ENCODE measurements at places on chromosomes 7 and 10.

DNA sequence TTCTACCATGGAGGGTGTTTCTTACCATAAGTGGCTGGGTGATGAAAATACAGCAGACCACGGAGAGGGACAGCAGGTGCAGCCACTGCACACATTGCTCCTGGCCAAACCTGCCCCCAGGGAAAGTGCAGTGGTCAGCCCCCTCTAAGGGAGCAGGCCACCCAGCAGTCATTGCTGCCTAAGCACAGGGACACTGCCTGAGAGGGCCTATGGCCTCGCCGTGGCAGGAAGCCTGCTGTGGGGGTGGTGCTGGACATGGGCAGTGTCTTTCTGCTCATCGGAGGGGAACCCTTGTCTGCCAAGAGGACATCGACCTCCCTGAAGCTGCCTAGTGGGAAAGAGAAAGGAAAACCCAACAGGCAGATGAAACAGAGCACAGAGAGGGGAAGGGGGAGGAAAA is 118.3 kb downstream of the PKD1L1 start:
- DNase-seq, result peak; percentile 41

DNA sequence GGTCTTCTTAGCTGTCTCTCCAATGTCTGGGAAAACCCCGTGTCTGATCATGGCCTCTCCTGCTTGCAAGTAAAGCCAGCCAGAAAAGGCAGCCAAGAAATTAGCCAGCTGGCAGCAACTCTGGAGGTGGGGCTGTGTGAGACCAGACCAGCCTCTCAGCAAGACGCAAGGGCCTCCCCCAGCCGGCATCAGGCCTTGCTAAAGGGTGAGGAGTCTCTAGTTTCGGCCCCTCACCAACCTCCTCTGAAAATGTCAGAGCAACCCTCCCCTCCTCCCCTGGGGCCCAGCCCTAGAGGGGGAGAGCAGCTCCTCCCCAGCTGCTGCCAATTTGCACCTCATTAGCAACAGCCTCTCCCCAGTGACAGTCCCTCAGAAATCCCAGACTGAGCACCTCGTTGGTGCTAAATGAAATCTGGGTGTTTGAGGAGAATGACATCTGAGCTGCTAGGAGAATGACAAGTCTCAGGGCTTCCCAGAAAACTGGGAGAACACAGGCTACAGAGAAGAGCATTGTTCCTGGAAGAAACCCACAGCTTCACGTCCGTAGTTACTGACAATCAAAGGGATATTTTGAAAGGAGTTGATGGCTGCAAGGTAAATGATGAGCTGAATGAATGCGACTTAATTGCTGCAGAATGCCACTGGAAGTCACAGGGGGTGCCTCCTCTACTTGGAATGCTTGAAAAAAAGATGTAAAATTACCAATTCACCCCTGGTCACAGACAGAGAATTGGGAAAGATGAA is 25.9 kb downstream of the DGKI start:
- peak; percentile 66 for DNase-seq

- no peak for DNase-seq
Observed at GRCh38 chr7:80463272-80463920, 48.5 kb downstream of the GNAT3 start.

- DNase-seq, result no peak
Observed at GRCh38 chr7:210401-210925, 18.1 kb downstream of the FAM20C start.

GRCh38 chr7:155527664-155528063 is 18.7 kb downstream of the CNPY1 start:
- DNase-seq, result no peak

DNA sequence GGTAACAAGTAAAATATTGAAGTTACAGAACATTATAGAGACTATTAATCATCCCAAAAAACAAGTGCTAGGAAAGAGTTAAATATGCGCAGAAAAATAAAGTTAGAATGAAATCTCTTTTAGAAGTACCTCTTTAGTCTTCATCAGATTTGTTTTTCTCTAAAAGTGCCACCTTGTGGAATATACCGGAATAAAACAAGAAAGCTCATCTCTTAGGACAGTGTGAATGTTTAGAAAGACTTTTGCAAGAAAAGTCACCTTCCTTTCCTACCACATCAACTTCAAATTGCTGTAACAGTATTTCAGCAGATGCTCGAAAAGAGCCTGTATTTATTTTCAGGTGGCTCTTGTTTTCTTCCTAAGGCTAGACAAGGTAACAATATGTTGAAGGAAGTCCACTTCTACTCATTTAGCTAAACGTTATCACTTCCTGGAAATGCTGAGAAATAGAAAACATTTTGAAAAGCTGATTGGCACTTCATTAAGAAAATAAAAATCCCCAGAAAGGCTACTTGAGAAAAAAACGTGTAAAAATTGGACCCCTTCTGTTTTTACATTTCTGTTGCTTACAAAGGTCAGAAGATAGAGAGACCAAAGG is 19.8 kb upstream of the FAM133B start:
- no peak for DNase-seq

DNA sequence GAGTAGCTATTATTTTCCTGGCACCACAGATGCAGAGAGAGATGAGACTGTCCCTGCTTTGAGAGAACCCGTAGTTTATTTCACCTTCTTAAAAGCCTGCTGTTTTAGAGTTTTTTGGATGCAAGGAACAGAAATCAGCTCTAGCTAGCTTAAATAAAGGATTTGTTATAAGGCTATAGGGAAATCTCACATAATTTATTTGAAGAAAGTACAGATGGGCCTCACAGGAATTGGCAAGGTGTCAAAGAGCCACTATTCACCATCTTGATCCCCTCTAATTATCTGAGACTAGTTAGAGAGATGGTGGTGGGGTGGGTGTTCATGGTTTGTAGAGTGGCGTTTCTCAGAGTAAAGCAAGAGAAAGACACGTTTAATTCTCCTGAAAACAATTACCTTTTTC is 7.3 kb downstream of the KMT2E start:
- DNase-seq, result no peak

DNA sequence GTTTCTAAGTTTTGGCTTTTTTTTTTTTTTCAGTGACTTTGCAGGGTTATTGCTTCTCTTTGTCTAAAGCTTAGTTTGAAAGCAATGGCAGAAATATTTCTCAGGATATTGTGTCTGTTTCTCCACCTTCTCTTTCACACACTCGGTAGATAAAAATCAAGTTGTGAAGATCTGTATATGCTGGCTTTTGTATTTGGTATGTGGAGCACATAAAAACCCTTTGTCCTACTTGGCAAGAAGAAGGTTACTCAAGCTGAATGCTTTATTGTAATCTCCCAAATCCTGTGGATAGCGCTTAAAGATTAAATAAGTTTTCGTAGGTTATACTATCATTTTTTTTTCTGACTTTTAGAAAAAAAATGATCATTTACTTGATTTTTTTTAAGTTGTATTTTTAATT is 172.4 kb downstream of the CDCA7L start:
- no peak for DNase-seq
